ENCODE measurements at places on chromosomes 7 and 10.

DNA sequence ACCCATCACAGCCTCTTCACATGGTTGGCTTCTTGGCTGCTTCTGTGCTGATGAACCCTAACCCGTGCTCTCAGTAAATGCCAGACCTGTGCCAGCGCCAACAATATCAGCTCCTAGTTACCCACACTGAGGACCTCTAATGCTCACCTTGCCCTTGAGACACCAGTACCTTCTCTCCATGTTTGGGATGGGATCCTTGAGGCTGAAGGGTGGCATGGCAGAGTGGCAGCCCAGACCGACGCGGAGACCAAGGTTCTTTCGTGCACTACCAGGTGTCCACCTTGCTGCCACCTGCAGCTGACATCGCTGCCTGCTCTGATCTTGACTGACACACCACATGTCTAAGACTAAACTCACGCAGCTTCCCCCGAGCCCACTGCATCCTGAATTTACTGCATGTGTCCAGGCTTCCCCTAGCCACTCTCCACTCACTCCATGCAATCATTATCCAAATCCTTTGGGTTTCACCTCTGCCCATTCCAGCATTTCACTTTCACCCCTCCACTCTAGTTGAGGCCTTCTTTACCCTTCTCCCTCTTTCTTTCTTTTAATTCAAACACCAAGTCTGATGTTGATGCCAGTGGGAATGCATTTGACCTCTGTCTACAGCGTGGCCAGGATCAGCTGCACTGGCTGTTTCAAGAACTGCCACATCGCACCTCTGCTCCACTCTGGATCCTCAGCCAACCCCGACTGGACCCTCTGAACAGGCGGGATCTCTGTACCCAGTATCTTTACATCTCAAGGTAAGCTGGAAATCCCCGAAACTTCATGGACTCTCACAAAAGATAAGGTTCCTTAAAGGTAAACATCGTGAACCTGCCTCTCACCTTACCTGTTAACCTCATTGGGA is 294.9 kb downstream of the GLRX3 start:
- no peak for DNase-seq

GRCh38 chr7:134940729-134941128 is 45.6 kb upstream of the AGBL3 start:
- no peak for DNase-seq

GRCh38 chr10:44068716-44069482 is 316.0 kb downstream of the CXCL12 start:
- no peak for DNase-seq

- no peak for DNase-seq
These were observed 44.3 kb downstream of the CCDC71L start for GRCh38 chr7:106616708-106617051.

GRCh38 chr7:36659172-36659516 is 65.2 kb downstream of the AOAH start:
- DNase-seq, result no peak

DNA sequence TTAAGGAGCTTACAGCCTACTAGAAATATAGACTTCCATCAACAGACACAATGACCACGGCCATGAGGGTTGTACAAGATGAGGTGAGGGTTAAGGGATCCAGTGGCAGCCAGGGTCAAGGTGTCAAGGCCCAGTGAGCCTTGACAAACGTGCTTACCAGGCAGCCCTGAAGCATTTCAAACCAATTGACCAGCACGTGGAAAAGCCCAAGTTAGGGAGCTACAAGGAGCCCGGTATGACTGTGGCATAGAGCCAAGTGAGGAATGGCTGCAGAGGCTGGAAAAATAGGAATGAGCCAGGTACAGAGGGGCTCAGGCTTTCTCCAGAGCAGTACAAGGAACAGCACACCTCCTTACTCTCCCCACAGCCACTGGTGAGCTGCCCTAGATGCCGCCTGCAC is 12.7 kb downstream of the AFAP1L2 start:
- no peak for DNase-seq

GRCh38 chr7:124686543-124687171 is 78.9 kb downstream of the GPR37 start:
- DNase-seq, result no peak

DNA sequence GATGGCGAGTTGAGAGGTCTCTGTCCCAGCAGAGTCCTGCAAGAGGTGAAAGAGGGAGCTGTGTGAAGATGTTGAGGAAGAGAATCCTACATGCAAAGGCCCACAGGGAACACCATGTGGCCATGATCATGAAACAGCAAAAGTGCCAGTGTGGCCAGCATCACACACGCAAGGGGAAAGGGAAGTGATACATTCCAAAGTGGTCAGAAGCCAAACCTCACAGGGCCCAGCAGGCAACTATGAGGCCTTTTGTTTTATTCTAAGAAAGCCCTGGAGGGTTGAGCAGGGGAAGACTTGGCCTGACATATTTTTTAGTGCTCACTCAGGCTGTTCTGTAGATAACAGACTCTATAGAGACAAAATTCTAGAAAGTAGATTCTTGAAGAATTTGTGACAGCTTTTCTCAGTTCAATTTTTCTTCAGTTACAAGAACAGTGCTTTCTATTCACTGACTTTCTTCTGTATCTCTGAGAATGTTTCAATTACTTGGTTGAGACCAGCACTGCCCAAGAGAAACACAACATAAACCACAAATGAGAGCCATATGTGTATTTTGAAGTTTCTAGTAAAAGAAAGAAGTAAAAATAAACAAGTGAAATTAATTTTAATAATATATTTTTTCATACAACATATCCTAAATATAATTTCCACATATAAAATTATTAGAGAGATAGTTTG is 82.3 kb downstream of the HTR7 start:
- DNase-seq, result no peak

- no peak for DNase-seq
These were observed 19.6 kb downstream of the DLG5 start for GRCh38 chr10:77906951-77907421.

DNA sequence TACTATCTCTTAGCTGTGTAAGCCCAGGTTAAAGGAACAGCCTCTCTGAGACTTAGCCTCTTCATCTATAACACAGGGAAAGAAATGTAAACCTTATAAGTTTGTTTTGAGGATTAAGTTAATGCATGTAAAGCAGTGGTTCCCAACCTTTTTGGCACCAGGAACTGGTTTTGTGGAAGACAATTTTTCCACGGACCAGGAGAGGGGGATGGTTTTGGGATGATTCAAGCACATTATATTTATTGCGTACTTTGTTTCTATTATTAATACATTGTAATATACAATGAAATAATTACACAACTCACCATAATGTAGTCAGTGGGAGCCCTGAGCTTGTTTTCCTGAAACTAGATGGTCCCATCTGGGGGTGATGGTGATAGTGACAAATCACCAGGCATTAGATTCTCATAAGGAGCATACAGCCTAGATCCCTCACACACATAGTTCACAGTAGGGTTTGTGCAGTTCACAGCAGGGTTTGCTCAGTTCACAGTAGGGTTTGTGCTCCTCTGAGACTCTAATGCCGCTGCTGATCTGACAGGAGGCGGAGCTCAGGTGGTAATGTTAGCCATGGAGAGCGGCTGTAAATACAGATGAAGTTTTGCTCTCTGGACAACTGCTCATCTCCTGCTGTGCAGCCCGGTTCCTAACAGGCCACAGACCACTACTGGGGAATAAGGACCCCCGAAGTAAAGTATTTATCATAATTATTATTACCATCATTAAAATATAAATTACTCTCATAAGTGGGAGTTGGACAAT is 41.3 kb upstream of the ANK3 start:
- no peak for DNase-seq

- no peak for DNase-seq
These were observed 868 bp downstream of the RFC2 start for GRCh38 chr7:74253331-74253730.

DNA sequence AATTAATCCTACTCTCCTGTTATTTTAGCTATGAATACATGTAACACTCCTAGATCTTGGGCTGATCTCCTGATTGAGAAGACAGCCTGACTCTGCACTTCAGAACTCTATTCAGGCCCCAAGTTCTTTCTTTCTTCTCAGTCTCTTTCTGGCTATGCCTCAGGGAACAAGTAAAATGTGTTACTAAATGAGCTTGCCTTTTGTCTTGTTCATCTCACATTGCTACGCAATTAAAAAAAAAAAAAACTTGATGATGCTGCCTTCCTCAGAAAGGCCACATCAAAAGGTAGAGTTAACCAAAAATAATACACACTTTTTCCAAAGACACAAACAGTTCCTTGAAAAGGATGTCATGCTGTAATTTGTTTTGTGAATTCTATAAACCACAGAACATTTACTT is 258.1 kb downstream of the TWIST1 start:
- DNase-seq, result no peak

DNA sequence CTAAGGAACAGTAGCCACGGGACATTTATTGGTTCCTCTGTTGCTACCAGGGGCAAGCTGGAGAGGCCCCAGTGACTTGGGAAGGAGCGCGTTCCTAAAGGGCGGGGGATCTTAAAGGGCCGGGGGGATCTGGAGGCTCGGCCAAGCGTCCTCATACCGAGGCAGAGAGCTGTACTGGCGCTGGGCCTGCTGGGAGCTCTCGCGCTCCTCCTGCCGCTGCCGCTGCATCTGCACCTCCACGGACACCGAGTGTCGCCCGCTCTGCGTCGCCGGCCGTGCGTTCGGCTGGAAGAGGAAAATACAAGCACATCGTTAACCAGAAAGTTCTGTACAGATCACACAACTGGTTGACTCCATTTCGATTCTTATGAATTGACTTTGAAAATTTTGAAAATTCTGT is 695.6 kb downstream of the PARD3 start:
- DNase-seq, result no peak

DNA sequence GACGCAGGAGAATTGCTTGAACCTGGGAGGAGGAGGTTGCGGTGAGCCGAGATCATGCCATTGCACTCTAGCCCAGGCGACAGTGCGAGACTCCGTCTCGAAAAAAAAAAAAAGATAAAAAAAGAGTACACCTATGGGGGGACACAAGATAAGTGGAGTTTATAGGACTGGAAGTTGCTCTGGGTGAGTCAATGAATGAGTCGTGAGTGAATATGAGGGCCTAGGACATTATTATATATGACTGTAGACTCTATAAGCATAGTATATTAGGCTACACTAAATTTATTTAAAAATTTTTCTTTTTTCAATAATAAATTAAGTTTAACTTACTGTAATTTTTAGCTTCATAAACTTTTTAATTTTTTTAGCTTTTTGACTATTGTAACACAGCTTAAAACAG is 19.4 kb upstream of the SGCE start:
- no peak for DNase-seq

DNA sequence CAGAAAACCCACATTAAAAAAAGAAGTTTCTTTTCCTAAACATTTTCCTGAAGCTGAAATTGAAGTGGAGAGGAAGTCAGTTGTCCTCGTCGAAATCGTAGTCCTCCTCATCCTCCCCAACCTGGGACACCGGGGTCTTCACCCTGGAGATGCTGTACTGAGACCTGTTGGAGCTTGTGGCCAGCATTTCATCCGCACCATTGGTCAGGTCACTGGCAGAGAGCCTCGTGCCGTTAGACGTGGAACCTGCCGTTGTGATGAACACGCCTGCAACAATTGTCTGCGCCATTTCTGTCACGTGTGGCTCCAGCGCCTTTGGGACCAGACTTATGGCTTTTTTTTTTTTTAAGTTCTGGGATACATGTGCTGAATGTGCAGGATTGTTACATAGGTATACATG is 23.8 kb downstream of the CD36 start:
- no peak for DNase-seq

DNA sequence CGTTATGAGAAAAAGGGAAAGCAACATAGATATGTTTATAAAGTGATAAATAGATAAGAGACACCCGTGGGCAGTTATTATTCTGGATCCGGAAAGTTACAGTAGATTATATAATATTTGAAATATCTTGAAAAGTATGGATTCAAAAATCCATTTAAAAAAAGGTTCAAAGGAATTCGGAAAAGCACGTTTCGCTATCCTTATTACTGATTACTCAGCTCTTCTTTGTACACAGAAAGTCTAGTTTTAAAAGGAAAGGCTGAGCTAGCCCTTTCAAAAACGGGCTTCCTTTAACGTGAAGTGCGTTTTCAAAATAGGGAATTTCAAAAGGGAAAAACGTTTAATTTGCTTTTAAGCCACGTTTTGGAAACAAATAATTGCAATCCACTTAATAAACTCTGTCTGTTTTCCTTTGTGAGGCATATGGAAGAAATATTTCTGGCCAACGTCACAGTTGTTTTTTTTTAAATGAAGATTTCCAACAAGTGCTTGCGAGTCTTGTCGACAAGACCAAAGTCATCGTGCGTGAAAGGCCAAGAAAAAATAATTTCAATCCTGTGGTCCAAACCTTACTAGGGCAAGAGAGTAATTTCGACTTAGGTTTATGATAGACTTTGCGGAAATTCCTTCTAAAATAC is 2.2 kb upstream of the SKIDA1 start:
- no peak for DNase-seq

- no peak for DNase-seq
These were observed 134.6 kb upstream of the TRIM24 start for GRCh38 chr7:138325434-138325833.

DNA sequence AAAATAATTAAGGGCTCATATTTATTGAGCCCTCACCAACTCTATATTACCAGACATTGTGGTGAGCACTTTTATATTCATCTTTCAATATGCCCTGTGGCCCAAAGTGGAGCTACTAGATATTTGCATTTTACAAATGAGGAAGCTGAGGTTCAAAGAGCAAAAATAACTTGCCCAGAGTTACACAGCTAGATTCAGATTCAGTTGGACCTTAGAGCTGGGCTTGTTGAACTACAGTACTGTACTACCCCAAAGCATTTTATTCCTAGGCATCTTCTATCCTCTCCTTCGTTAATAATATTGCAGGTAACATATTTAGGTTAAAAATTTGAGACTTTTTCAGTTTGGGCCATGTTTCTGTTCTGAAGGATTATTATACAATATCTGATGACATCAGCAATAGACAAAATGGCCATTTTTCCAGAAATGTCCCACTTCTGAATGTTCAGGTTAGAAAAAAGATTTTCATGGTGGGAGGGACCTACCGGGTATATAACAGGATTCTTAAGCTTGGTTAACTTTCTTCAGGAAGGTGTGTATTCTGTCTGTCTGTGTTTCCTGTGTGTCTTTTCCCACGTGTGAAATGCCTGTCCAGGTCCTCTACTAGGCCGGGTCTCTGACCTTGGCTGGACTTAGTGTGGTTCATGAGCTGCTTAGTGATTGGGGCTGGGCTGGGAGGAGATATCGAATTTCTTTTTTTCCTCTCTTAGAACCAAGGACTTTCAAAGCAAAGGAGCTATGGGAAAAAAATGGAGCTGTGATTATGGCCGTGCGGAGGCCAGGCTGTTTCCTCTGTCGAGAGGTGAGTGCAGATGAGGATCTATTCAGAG is 13.6 kb downstream of the PRXL2A start:
- no peak for DNase-seq

DNA sequence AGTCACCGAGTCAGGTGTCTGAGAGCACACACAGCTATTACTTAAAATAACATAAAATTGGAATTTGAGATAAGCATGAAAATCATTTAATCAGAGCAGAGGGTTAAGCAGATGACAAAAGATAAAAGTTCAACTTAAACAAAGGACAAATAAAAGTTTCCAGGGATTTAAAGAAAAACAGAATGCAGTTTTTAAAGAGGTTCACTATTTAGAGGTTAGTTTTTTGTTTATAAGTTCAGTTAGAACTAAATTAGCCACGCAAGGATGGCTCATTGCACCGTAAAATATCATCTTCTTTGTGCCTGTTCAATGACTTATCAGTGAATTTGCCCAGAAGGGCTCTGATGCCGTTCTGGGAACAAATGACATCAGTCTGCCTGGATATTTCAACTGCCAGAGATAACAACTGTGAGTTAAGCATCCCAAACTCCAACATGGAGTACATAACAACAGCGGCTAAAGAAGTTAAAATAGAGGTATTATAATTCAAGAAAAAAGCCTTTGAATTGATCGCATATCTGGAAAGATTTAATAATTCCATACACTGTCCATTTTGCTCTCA is 107.8 kb downstream of the ANK3 start:
- DNase-seq, result no peak
